ENCODE measurements at places on chromosomes 16 and 17. TPM values are rescaled to one million over a fixed set of nuclear protein-coding genes. Genes with fewer than 3 reads are reported as not detected.

DNA sequence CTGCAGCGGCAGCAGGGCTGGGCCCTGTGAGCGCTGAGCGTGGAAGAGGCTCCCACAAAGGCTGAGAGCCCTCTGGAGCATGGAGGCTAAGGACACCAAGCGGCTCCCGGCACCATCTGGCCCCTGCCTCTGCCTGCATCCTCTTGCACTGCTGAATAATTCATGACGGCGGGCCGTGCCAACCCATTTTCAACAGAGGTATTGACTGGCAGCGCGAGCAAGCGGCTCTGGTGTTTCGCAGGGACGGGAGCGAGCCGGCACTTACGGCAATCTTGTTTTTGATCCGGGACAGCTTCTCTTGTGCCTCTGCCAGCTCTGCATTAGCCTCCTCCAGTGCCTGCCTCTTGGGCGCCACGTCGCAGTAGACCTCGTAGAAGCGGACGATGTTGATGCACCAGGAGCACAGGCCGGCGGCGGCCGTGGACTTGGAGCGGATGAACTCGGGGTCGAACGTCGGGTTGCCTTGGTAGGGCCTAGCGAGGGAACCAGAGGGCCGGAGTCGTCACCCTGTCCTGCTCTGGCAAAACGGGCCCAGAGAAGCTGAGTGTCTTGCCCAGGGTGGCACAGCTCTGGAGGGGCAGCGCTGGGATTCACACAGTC, 80.4 kb downstream of the PGS1 start:
- DNase-seq = no peak

Gene SPATA32
- total RNA-seq = not detected

DNA sequence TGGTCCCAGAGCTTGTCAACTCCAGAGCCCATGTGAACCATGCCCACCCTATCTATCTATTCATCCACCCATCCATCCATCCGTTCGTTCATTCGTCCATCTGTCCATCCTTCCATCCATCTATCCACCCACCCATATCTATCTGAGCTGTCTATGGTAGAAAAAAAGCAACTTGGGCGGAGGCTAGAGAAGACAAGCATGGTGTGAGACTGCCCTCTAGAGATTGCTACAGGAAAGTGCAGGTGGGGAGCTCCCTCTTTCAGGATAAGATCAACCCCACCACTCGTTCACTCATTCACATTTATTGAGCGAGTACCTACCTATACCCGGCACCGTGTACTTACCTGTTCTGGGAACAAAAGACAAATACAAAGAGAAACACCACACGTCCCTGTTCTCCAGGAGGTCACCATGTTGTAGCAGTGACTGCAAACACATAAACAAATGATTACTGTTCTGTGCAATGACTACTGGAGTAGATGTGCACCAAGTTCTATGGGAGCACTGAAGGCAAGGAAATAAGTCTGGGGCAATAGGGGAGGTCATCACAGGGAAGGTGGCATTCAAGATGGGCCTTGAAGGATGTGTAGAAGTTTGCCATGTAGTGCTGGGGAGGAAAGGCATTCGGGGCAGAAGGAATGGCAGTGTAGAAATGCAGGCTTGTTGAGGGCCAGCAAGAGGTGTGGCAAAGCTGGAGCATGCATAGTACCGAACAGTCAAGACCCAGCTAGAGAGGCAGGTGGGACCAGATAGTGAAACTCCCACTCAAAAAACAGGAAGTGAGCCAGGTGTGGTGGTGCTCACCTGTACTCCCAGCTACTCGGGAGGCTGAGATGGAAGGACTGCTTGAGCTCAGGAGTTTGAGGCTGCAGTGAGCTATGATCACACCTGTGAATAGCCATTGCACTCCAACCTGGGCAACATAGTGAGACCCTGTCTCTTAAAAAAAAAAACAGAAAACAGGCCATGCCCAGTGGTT, 13.4 kb upstream of the ATP5MC1 start:
- DNase-seq = no peak

DNA sequence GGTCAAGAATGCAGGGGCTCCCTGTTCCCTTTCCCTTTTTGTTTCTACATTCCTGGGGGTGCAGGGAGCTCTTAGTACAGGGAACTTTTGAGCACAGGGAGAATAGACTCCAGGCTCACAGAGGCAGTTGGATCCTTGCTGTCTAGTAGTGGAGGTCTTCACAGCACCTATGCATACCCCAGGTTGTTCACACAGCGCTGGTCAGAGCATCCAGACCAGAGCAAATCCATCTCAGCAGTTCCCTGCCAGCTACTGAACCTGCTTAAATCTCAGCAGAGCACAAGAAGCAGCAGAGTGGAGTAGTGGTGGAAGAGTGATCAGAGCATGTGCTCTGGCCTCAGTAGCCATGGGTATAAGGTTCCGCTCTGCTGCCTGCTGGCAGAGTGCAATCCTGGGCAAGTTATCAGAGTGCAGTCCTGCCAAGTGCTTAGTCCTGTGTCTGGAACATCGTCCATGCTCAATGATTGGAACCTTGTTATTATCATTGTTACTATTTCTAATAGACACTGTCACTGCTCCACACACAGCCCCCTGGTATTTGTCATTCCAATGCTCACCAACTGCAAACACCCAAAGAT, 220.4 kb downstream of the CBLN1 start:
- no peak for DNase-seq

GRCh38 chr17:80316927-80317705, 56.5 kb downstream of the RNF213 start:
- DNase-seq = peak; percentile 65

DNA sequence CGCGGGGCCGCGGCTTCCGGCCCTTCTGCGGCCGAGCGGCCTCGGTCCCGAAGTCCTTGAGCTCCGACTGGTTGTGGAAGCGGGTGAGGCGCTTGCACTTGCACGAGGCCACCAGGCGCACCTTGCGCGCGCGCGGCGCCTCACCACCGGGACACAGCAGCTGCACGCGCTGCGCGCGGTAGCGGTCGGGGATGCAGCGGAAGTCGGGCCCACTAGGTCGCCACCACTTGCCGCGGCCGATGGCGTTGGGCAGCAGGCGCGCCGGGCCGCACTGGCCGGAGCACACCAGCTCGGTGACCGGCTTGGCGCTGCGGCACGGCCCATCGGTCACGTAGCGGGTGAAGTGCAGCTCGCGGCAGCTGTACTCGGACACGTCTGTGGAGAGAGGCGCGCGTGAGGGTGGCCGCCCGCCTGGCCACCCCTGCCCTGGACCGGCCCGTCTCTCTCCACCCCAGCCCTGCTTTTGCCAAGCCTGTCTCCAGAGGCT, 3.2 kb downstream of the SOST start:
- peak; percentile 81 for DNase-seq

DNA sequence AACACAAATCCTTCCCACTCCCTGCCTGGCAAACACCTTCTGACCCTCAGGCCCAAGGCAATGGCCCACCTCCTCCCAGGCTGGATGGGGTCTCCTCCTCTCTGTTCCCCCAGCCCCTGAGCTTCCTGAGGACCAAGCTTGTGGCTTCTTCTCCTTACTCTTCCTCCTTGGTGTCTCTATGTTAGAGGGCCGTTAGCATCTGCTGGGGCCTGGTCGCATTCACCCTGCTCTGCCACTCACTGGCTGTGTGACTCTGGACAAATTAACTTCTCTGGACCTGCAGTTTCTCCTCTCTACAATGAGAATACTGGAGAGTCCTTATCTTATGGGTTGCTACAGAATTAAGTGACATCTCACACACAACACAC, 725 bp upstream of the MT2A start:
- no peak for DNase-seq

GRCh38 chr16:82639263-82639662, 12.5 kb downstream of the CDH13 start:
- DNase-seq = no peak

DNA sequence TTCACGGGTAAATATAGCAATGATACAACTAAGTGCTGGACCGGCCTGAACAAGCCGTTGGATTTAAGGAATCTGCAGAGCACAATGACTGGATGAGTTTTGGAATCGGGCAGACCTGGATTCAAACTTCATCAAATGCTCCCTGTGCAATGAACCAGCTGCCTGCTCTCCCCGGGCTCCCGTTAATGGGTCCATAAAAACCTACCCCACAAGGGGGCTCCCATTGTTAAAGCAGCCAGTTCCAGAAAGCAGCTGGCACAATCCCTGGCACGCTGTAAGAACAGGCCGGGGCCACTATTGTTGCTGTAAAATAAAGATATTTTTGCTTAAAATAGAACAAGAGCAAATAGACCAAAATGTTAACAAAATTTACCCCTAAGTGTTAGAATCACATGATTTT, 131.9 kb downstream of the C16orf95 start:
- no peak for DNase-seq

DNA sequence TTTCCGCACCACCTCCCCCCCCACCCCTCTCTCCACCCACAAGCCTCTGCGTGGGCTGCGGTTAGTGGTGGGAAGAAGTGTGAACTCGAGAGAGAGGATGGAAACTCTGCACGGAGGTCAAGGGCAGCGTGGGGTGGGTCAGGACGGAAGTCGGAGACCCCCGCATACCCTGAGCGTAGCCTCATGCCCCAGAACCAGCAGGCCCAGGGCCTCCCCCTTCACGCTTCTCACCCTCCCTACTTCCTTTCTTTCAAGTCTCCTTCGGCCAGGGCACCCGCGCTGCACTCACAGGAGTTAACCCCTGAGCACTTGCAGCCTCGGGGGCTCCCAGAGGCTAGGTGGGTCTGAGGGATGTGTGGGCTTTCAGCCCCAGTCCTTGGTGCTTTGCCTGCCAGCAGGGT, 9.2 kb downstream of the TBKBP1 start:
- DNase-seq = peak; percentile 82

DNA sequence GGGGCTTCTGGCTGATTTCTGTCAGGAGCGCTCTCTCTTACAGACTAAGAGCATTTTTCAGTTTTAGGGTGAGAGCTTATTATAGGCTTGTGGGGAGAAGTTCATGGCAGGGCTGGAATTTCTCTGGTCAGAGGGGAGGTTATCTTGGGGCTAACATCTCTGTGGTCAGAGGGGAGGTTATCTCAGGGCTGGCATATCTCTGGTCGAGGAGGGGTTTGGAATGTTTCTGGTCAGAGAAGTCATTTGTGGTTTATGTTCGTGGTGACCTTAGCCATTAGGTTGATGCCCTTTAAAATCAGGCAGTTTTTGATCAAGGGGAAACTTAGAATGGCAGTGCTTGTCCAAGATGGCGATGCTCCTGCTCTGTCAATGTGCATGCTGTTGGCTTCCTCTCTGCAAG, 10.8 kb upstream of the USP31 start:
- DNase-seq = no peak

GRCh38 chr17:65707780-65708179, 146.3 kb upstream of the AXIN2 start:
- DNase-seq = no peak

- no peak for DNase-seq
Measured at GRCh38 chr17:4788159-4788806, 481 bp upstream of the GLTPD2 start.

Gene ELAC2
- total RNA-seq = 39.8 TPM

- DNase-seq = no peak
Measured at GRCh38 chr16:30372038-30372712, 1.9 kb upstream of the TBC1D10B start.

- DNase-seq = no peak
Measured at GRCh38 chr17:50184611-50185398, 16.6 kb downstream of the COL1A1 start.

DNA sequence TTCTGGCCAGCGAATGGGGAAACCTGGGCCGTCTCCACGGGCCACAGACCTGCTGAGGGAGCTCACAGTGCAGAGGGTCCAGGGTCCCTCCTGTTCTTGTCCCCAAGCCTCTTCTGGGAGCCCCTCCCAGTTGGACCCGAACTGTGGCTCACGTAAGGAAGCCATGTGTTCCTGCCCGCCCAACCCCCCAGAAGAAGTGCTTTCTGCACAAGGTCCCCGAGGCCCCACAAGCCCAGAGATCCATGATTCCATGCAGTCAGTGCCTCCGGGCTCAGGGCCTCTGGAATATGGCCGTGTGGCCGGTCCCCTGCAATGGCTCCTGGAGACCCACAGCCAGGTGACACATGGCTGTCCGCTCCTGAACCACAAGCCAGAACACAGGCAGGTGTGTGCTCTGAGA, 272.4 kb downstream of the C16orf95 start:
- no peak for DNase-seq

- DNase-seq = no peak
Measured at GRCh38 chr16:50318796-50319578, 49.8 kb downstream of the BRD7 start.

DNA sequence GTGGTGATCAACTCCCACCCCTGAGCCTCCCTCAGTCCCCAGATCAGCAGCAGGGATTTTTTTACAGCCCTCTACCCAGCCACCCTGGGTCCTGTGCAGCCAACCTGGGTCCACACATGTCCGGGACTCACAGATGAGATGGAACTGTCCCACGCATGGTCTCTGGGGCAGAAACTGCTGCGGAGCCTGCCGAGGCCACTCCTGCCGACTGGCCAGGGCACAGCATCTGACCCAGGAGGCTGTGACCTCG, 48.0 kb upstream of the ZCCHC14 start:
- no peak for DNase-seq

- no peak for DNase-seq
Measured at GRCh38 chr17:50754521-50754920, 12.8 kb downstream of the ANKRD40CL start.

- DNase-seq = peak; percentile 64
Measured at GRCh38 chr16:11066261-11066870, 122.0 kb downstream of the CLEC16A start.

- DNase-seq = no peak
Measured at GRCh38 chr16:73713778-73714495, 582.7 kb upstream of the PSMD7 start.

Gene KRT28
- not detected for total RNA-seq

GRCh38 chr16:67779256-67780014, 26.9 kb downstream of the RANBP10 start:
- DNase-seq = no peak

DNA sequence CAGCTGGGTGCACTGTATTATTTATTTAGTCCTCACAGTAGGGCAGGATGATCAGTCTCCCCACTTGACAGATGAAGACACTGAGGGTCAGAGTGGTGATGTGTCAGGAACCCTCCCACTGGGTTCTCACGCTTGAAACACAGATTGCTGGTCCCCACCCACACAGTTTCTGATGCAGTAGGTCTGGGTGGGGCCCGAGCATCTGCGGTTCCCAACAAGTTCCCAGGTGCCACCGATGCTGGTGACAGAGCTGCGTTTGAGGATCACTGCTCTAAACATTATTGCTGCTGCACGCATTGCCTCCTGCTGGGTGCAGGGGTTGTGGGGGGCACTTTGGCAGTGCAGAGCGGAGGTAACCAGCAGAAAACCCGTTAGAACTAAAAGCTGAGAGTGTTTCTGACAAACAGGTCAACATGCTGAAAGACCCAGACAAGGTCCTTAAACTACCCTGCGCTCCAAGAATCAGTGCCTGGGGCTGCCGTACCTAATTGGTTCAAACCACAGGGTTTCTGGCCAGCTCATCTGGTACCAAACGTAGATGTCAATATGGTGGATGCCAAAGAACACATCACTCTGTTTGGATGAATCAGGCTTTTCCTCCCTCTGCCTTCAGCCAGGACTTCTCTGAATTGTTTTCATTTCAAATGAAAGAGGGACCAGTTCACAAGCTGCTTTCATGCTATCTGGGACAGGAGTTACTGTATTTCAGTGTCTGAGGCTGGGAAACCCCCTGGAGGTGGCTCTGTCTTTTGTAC, 76.0 kb downstream of the ABCC1 start:
- DNase-seq = no peak

Gene GDPD3
- total RNA-seq = 3.7 TPM

GRCh38 chr17:1870592-1870991, 40.8 kb downstream of the RPA1 start:
- DNase-seq = no peak

GRCh38 chr16:85274924-85275323, 162.7 kb upstream of the CIBAR2 start:
- DNase-seq = no peak

GRCh38 chr17:49555495-49556222, 20.0 kb upstream of the NXPH3 start:
- DNase-seq = no peak

Data from posterior vena cava (tissue), 2 donors.